NCI-H1105 treated with DMSO at 0.1 percent for 48 hours (cell line): ENCODE measurements at places on chromosomes 13 and 19.
A peak's percentile ranks its signal among the peaks of the same experiment; 100 is the strongest.

- no peak for DNase-seq
These were observed 1.1 kb downstream of the HSPB6 start for GRCh38 chr19:35755550-35756376.

- DNase-seq, result no peak
These were observed 400.5 kb upstream of the SLC10A2 start for GRCh38 chr13:103466761-103467160.

GRCh38 chr13:101332583-101332982, 83.7 kb downstream of the NALCN start:
- no peak for DNase-seq

- DNase-seq, result no peak
These were observed 5.9 kb upstream of the CACNG7 start for GRCh38 chr19:53903055-53903680.

- no peak for DNase-seq
These were observed 6.0 kb downstream of the PLPPR2 start for GRCh38 chr19:11361037-11361770.

DNA sequence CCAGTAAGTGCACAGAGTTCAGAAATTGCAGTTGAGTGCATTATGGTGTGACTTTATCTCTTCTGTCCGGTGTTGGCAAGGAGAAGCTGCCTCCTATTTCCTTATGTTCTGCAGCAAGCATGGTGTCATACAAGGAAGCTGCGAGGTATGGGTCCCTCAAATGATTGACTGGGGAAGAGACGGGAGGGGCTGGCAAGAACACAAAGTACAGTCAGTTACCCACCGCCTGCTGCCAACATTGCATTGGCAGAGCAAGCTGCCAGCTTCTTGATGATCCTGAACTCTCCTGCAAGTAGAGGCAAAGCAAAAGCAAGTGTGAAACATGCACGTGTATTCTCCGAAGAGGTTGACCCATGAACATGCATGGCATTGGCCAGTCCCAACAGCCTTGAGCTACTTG, 1013.6 kb downstream of the UQCRFS1 start:
- DNase-seq, result no peak

DNA sequence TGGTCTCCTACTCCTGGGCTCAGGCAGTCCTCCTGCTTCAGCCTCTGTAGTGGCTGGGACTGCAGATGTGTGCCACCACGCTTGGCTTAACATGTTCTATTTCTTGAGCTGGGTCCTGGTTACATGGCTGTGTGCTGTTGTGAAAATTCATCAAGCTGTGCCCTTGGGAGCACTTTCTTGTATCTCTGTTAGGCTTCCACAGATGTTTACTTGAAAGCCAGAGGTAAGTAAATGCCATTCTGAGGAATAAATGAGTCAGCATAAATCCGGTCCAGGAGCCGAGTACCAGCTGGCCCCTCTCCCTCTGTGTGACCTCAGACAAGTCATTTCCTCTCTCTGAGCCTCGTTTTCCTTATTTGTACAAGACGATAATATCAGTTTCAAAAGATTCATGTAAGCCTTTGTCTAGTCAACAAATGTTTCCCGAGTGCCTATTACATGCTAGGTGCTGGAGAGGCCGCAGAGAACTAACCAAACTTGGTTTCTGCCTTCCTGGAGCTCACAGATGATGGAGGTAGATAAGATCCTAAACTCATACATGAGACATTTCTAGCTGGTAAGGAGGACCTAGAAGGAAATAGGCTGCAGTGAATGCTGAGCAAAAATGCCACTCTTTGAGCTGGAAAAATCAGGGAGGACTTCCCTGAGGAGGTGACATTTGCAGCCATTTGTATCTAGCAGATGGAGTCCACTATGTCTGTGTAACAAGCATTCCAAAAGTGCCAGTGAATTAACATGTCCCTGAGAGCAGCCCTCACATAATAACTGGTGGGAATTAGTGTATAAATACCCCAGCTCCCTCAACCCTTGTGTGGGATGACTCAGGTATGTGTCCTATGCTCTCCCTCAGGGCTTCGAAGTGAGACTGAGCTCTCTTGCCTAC, 2.7 kb upstream of the RASAL3 start:
- DNase-seq, result no peak

DNA sequence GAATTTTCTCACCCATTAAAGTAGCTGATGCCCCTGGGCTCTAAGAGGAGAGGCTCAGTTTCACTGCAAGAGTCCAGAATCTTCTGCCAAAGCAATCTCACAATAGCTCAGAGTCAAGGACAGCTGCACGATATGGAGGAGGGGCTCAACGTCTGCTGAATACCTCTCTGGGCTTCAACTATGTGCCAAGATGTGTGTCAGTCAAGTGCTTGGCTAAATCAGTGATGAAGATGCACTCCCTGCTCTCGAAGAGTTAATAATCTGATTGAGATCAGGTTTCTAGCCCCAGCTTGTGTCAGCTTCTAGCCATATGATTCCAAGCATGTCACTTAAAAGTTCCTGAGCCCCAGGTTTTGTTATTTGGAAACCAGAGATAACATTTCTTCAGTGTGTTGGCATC, 46.8 kb downstream of the KLF12 start:
- no peak for DNase-seq

DNA sequence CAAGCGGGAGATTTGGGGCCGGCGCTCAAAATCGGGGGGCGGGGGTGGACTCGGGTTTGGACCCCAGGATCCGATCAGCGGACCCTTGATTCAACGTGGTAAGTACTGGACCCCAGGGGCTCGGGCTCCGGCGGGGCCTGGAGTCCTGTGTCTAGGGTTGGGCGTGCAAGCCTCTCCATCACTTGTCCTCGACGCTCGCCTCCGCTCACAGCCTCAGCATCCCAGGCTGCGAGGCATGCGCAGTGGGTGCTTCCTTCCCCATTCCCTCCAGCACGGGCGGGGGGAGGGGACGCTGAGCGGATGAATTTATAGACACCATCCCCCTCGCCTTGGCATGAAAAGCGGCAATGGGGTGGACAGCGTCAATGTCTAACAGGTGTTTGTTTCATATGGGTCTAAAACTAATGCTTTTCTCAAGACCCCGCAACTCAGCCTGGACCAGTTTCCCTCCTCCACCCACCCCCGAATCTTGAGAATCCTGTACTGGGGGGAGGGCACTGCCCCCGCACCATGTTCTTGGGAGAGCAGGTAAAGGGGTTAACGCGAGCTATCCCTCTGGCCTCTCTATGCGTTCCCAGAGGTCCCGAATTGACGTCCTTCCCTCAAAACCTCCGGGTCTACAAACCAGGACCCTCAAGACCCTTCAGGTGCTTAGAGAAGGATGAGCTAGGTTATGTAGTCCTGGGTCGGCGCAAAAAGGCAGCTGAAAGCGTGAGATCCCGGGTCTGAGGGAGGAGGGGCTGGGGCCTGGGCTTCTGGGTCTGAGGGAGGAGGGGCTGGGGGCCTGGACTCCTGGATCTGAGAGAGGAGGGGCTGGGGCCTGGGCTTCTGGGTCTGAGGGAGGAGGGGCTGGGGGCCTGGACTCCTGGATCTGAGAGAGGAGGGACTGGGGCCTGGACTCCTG, 579 bp downstream of the CPT1C start:
- peak; percentile 78 for DNase-seq

DNA sequence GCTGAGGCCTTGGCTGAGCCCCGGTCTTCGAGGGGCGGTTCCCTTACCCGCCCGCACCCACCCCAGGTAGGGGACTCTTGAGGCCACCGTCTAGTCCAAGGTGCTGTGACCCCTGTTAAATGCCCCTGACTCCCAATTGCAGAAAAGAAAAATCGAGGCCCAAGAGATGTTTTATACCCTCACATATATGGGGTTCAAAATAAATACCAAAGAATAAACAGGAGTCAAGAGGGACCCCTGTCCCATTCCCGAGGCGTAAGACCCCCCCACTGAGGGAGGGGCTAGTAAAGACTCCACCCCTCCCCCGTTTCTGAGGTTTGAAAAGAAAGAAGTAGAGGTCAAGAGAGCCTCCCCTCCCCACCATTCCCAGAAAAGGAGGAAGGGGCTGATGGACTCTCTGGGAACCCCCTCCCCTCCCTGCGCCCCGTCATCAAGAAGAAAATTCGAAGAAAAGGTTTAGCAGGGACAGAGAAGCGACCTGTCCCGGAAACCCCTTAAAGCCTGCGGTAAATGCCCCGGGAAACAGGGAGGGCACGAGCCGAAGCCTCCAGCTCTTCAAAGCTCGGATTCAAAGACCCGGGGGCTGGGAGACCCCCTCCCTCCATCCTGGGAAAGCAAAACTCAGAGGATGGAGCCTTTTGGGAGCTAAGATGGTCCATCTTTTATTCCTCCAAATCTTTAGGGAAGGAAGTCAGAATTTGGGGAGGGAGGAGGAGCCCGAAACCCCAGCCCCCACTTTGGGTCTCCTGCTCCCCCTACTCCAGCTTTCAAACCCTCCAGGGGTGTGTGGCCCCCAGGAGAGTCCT, 755 bp upstream of the RAB3A start:
- no peak for DNase-seq

- peak; percentile 12 for DNase-seq
These were observed 849 bp downstream of the GAS6 start for GRCh38 chr13:113862931-113863523.
